Sigmoid colon (tissue), 7 donors: ENCODE measurements at places on chromosomes 5 and 9. TPM values are rescaled to one million over a fixed set of nuclear protein-coding genes. Genes with fewer than 3 reads are reported as not detected.

FOXD4L4 gene
- total RNA-seq, result 0.16 TPM

PRDM9 gene
- total RNA-seq, result not detected

LIFR gene
- 78.9 TPM for total RNA-seq

CCL19 gene
- total RNA-seq, result not detected

NEURL1B gene
- total RNA-seq, result 42.8 TPM

CDC25C gene
- not detected for total RNA-seq

ARID3C gene
- not detected for total RNA-seq

PKD2L2 gene
- 0.36 TPM for total RNA-seq

SPATA31D4 gene
- total RNA-seq, result not detected

RRAGA gene
- total RNA-seq, result 56.4 TPM

CCDC192 gene
- total RNA-seq, result not detected

PALM2AKAP2 gene
- 2.9 TPM for total RNA-seq

DNA sequence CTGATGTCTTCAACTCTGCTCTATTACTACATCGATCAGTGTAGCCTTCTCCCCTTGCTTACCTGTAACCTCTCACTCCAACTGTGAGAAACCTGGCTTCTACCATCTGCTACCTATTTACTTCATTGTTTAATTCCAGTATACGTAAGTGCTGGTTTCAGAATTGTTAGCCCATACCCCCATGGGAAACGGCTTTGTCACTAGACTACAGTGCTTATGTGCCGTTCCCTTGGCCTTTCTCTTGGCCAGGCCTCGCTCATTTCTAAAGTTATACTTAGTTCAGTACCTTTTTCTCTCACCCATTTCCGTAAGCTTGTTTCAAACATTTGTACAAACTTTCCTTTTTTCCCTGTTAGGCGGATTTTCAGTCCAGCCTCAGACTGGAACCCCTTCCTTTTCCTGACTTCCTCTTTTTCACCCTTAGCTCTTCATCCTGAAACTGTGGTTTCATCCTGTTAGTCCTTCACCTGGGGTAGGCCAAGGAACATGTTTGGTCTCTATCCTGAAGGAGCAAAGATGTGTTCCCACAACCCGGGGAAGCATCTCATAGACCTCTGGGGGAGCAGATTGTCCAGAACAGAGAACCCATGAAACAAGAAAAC, 21.7 kb downstream of the ALG2 start:
- DNase-seq, result no peak

- DNase-seq, result no peak
These were observed 91.1 kb upstream of the CD180 start for GRCh38 chr5:67287510-67288268.

GRCh38 chr9:7315746-7316145, 483.8 kb downstream of the DMAC1 start:
- DNase-seq, result no peak

GRCh38 chr9:123132696-123133095, 99.2 kb downstream of the GPR21 start:
- DNase-seq, result no peak

GRCh38 chr5:10307206-10308148, at the start of gene CMBL:
CMBL (minus strand) TSS chr5:10307902; CDS start chr5:10290762, 17,140 bp downstream.
- DNase-seq, result peak; percentile 69

- no peak for DNase-seq
These were observed 66.6 kb downstream of the ABCA1 start for GRCh38 chr9:104861397-104861796.

- DNase-seq, result no peak
These were observed 169.2 kb downstream of the SAXO1 start for GRCh38 chr9:18863791-18864190.

DNA sequence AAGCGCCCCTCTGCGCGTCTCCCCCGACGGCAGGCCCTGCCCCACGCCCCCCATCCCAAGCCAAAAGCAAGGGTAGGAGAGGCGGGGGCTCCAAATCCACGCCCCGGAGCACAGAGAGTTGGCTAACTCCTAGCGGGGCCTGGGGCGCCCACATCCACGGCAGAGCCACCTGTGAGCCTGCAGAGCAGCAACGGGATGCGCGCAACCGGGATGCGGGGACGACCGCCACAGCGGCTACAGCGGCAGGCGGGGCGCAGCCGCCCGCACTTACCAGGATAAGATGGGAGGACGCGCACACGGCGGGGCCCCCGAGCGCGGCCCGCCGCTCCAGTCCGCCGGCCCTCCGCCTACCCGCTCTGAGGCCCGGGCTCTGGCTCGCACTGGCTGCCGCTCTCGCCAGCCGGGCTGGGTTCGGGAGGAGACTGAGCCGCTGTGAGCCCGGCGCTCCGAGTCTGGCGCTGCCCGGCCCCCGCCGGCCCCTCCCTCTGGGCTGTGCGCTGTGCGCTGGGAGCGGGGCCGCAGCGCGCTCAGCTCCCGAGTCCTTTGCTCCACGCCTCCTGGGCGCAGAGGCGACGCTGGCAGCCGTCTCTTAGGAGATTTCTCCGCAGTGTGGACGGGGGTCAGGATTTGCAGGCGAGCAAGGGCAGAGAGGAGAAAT, at the start of gene SLC24A2:
SLC24A2 (minus strand) TSS at position 424 of the 658 bp plus-strand sequence.
- DNase-seq, result no peak

GRCh38 chr5:159890141-159890540, 26.1 kb upstream of the ADRA1B start:
- no peak for DNase-seq

DNA sequence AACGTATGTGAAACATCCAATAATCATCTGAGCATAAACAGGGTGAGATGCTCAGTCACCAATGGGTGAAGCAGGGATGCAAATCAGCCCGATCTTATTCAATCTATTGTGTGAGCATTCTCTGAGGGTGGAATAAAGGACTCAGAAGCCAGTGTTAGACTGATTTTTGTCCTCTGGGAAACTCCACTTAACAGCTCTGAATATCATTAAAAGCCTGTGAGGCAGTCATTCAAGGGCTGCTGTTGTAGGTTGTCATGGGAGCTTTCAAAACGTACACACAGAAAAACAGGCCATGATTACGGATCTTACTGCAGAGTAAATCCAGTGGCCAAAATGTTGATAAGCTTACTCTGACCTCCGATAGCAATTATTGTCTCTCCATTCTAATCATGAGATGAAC, 266.5 kb upstream of the EFNA5 start:
- DNase-seq, result no peak

DNA sequence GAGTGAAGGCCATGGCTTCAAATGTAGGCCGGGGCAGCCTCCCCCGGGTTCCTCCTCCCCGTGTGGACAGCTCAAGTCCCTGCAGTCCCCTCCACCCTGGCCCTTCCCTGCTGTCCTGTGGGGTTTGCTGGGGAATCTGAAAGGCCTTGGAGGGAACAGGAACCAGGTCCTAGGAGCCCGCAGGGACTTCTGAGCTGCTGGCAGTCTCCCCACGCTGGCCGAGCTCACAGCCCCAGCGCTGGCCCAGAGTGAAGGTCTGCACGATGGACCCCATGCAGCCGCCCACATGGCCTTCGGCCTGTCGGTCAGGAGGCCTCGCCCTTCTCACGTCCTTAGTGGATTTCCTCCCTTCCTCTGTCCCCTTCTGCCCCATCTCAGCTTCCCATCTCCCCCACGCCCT, 25.7 kb upstream of the NOTCH1 start:
- DNase-seq, result no peak

DNA sequence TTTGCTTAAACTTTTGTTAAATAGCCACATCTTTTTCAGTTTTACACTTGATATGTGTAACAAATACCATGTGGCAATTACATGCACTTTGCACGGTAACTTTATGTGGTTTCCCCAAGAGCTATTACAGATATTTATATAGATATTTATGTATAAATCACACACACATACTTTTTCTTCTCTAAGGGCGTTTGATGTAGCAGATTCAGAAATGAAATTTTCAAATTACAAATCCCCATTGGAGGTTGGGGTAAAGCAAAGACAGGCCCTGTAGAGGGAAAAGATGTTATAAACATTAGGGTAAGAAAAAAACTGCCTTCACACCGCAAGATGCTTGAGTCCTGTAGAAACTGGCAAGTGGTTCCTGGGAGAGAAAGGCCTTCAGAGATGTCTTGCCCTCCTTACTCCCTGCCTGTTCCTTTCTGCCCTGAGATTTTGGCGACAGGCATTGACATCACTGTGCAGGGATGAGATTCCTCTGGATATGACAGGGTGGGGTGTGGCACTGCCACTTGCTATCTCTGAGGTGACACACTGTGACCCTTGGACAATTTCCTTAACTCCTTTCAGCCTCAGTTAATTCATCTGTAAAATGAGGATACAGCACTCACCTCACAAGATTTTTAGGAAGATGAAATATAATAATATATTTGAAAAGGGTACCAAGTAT, 177.9 kb upstream of the TUT7 start:
- DNase-seq, result no peak

DNA sequence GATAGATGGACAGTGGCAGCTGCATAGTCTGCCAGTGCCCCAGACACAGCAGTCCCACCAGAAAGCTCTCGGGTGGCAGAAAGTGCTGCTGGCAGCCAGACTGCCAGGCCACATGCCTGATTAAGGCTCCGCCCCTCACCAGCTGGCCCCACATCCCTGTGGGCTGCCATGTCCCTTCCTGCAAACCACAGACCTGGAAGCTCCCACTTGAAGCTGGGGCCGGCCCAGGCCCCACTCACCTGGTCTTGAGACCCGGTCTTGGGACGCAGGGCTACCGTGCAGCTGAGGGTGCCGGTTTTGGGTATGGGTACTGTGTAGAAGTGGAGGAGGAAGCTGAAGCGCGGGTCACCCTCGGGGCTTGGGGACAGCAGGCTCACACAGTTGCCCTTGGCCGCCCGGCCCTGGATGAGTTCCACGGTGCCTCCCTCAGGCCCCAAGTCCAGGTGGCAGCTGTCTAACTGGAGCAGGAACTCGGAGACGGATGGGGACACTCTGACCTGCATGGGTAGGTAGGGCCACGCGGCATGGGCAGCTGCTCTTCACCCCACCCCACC, 15.3 kb downstream of the FPGS start:
- DNase-seq, result no peak

GRCh38 chr5:127280491-127281220, 9.9 kb upstream of the MEGF10 start:
- DNase-seq, result no peak

GRCh38 chr5:141510850-141511601, 22.1 kb downstream of the PCDHGC5 start:
- DNase-seq, result no peak

- no peak for DNase-seq
These were observed 35.9 kb upstream of the EXOC3 start for GRCh38 chr5:407051-407450.

DNA sequence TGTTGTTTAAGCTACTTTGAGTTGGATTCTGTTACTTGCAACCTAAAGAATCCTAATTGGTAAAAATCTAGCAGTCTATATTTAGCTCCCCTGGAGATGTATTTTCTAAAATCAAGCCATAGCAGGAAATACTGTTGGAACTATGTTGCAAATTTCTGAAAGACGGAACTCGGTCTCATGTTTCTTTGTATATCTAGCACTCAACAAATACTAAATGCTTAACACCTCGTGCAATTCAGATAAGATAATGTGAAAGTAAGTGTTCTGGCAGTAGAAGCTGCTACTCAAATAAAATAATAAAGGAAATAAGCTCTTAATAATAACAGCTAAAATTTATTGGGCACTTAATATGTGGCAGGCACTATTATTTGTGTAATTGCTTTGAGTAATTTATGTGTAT, 10.9 kb upstream of the PRELID2 start:
- DNase-seq, result no peak

GRCh38 chr9:135979547-135980166, 18.5 kb upstream of the UBAC1 start:
- DNase-seq, result no peak
